ENCODE measurements at places on chromosomes 5 and 9.

DNA sequence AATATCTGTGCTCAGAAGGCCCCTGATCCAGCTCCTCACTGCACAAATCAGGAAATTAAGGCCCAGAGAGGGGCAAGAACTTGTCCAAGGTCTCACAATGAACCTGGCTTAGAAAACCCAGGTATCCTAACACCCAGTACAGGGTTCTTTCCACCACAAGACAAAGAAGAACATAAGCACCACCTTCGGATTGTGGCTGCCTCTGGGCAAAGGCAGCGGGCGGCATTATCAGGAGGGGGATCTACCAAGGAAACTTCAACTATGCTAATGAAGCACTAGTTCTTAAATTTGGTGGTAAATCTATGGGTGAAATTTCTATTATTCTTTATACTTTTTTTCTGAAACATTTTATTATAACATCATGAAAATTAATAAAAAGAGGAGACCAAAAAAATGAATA lies 17.9 kb downstream of the ANXA6 start:
- no peak for DNase-seq

GRCh38 chr5:30108051-30108450 lies 1085.4 kb upstream of the CDH6 start:
- DNase-seq: no peak

DNA sequence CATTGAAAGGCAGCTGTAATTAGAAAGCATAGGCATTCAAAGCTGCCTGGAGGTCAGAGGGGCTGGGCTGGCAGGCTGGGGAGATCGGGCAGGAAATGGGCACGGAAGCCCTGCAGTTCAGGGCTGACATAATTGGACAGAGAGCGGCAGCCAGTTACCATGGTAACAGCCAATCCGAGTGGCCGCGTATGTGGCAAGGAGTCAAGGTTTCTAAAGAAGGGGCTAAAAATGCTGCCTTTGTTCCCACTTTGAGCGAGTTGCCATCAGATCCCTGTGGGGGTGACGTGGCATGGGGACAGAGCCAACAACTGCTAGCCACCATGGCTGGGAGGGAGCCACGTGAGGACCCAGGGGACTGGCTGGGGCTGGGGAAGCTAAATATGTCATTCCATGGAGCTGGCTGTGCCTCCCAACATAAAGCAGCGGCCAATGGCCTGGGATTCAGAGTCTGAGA lies 44.7 kb upstream of the NDFIP1 start:
- no peak for DNase-seq

DNA sequence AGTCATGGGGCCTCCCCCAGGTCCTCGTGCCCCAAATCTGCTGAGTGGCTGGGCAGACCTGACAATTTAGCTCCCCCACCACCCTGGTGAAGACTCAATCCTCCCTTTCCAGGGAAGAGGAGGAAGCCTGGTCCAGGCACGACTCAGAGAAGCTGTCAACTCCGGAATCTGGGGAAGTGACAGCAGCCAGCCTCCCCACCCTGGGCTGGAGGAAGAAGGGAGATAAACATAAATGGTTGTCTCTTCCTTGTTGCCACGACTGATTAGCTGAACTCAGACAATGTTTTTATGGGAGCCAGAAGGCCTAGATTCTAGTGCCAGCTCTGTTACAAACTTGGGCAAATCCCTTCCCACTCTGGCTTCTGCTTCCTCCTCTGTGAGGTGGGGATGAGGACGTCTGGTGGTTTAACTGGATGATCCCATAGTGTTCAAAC lies 15.4 kb downstream of the CCDC69 start:
- DNase-seq: peak; percentile 18

DNA sequence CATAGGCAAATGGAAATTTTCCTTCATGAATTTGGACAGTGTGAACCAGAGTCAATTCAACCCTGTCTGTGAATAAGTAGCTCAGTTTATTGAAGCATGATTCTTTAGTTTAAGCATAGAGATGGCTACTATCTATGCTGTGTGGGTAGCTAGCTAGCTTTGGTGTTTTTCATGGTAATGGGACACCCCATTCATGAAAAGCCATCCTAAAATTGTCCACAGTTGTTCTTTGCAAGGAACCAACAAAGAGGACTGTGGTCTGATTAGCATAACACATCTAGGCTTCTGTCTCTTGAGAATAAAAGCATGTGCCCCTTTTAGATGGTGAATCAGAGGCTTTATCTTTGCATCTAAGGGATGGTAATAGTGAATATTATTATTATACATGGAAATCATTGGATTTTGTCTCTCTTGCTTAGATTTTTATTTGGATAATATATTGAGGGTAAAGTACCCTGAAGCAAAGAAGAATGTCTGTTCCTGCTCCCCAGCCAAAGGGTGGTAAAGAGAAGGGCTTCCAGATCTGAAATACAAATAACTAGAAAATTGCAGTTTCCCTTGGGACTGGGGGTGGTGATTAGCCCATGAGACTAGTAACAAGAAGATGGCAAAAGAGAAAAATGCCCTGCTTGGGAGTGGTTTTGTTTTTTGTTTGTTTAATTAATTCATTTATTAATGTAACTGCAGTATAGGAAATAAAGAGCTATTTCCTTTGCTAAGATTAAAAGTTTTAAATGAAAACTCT lies 624.2 kb upstream of the ZNF608 start:
- DNase-seq: no peak

DNA sequence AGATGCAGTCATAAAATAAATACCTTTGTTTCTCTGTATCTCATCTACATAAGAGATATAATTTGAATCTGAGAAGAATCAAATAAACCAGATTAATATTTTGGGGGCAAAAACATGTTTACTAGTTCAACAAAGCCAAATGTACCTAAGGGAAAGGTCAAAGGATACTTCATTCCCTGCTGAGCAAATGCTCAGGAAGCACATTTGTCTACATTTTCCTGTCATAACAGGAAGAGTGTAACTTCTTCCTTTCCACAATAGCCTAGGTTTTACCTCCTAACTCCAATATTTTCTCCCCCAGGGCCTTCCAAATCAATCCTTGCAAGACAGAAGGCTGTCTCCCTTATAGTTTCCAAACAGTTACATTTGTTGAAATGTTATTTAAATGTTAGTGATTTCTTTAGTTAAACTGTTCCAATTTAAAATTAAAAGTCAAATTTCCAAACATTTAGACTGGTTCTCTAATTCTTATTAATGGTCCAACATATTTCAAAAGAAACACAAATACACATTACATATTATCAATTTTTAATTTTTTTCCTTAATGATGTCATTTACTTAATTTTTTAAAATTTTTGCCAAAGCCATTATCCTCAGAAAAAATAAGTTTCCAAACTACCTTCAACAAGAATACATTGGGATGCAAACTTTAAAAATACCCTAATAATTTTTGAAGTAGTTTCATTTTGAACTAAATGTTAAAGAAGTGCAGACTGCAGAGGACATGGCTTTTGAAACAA lies 67.8 kb downstream of the MEF2C start:
- no peak for DNase-seq

DNA sequence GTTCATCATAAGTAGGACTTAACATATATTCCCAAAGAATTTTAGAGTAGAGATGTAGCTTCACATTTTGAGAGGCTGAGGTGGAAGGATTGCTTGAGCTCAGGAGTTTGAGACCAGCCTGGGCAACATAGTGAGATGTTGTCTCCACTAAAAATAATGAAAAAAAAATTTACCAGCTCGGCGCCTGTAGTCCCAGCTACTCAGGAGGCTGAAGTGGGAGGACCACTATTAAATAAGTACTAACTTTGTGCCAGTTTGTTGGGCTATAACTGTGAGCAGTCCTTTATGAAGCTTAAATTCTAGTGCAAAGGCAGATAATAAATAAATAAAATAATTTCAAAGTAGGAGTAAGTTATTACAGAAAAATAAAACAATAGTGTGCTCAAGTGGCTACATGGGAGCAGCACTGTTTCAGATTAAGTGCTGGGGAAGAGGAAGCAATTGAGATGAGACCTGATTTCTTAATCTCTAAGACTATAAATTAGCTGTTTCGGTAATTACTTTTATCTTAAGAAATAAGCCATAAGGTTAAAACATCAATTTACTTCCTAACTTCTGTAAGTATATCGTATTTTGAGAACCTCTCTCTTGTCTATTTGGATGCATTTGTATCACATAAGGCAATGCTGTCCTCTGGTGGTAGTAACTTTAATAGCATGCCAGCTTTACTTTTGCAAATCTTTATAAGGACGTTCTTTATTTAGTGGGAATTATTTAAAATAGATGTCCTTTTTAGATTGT lies 98.9 kb downstream of the CSNK1G3 start:
- DNase-seq: peak; percentile 68

DNA sequence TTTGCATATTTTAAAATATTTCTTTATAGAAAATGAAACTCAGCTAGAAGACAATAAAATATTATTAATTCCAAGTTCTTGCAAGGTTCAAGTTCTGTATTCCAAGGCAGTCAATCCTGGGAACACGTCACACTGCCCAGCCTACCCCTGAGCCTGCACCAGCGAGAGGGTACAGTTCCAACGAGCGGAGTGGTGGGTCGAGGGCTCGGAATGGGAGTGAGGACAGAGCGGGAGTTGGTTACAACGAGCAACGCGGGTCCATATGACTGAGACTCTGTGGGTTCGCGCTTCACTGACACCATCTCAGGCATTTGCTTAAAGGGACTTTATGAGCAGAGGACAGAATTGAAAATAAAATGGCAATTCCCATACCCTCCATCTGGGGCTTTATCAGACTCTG lies 40.0 kb upstream of the SPTLC1 start:
- no peak for DNase-seq

Measured in NCI-H82 (cell line).